Smooth muscle cell of the coronary artery (primary cell): ENCODE measurements at places on chromosomes 5 and 9. TPM values are rescaled to one million over a fixed set of nuclear protein-coding genes. Genes with fewer than 3 reads are reported as not detected.

Gene SLC2A8
- total RNA-seq = 4.9 and 5.9 TPM in 2 replicates

Gene TAF11L5
- not detected in 2 replicates for total RNA-seq

Gene HSPA4
- total RNA-seq = 75.9 and 98.7 TPM in 2 replicates

Gene ARL15
- 21.3 and 22.5 TPM in 2 replicates for total RNA-seq

Gene SPATA31E1
- total RNA-seq = not detected in 2 replicates

Gene AQP7
- total RNA-seq = 1.6 TPM in 1 of 2 replicates, not detected in the other

Gene SLC34A3
- total RNA-seq = not detected in 2 replicates

Gene PCDHA13
- 0.08 and 0.59 TPM in 2 replicates for total RNA-seq

Gene SLC36A3
- total RNA-seq = not detected in 2 replicates

Gene PCDHGA12
- total RNA-seq = 5.8 and 9.9 TPM in 2 replicates

Gene EIF4E1B
- total RNA-seq = not detected in 2 replicates

Gene NXNL2
- 0.23 and 0.45 TPM in 2 replicates for total RNA-seq

Gene FBP1
- total RNA-seq = 0.08 TPM in 1 of 2 replicates, not detected in the other

Gene PCA3
- not detected in 2 replicates for total RNA-seq

Gene SPATA31C1
- not detected in 2 replicates for total RNA-seq

Gene TXNDC8
- total RNA-seq = not detected in 2 replicates

Gene MEIKIN
- not detected in 2 replicates for total RNA-seq

Gene ANKRD18A
- under 0.01 TPM in 1 of 2 replicates, not detected in the other for total RNA-seq

Gene HTR1A
- not detected in 2 replicates for total RNA-seq

Gene PCDHB14
- 0.59 and 2.1 TPM in 2 replicates for total RNA-seq

Gene ESM1
- total RNA-seq = 3.0 and 46.2 TPM in 2 replicates

Gene NPDC1
- 9.5 and 11.6 TPM in 2 replicates for total RNA-seq

Gene CACFD1
- total RNA-seq = 8.0 and 9.6 TPM in 2 replicates

Gene NOP16
- 11.8 and 22.0 TPM in 2 replicates for total RNA-seq

Gene SPAG8
- 1.2 and 1.3 TPM in 2 replicates for total RNA-seq

Gene DOCK8
- total RNA-seq = 0.12 TPM in 1 of 2 replicates, not detected in the other

Gene NIPAL4
- total RNA-seq = 0.08 TPM in 1 of 2 replicates, not detected in the other

Gene NME5
- total RNA-seq = 0.60 and 2.1 TPM in 2 replicates

Gene RANBP3L
- 0.08 and 1.6 TPM in 2 replicates for total RNA-seq

Gene CXCL14
- total RNA-seq = 0.94 TPM in 1 of 2 replicates, not detected in the other

Gene CSF2
- not detected in 2 replicates for total RNA-seq

Gene BDP1
- 10.1 and 13.8 TPM in 2 replicates for total RNA-seq

Gene NCS1
- 26.3 and 35.3 TPM in 2 replicates for total RNA-seq

Gene ZNF454
- total RNA-seq = 1.4 and 2.8 TPM in 2 replicates

Gene GCNT4
- total RNA-seq = 1.9 and 2.7 TPM in 2 replicates

Gene IL5
- not detected in 2 replicates for total RNA-seq

Gene LCN9
- total RNA-seq = not detected in 2 replicates

Gene LCN12
- total RNA-seq = not detected in 2 replicates

Gene TOMM5
- 124 and 161 TPM in 2 replicates for total RNA-seq

Gene IFNE
- 2.2 and 4.4 TPM in 2 replicates for total RNA-seq

Gene IFNB1
- not detected in 2 replicates for total RNA-seq

Gene LYRM7
- total RNA-seq = 3.0 and 9.5 TPM in 2 replicates

Gene SH3RF2
- total RNA-seq = 0.59 and 1.7 TPM in 2 replicates
